ENCODE measurements at places on chromosomes 1 and 21.

DNA sequence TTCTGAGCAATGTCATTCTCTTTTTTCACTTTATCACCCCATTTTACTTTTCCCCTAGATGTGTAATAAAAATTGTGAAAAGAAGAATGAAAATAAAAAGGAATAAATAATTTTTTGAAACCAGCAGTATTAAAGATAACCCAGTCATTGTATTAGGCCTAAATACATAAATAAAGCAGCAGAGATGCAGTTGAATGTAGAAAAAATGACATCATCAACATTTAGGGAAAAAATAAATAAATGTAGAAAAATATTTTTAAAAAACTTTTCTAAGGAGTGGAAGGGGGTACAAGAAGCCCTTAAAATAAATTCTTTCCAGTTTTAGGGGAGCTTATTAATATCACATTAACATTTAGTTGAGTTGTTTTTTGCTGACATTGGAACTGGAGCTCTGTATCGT lies 15.3 kb upstream of the ENAH start:
- DNase-seq, result no peak

DNA sequence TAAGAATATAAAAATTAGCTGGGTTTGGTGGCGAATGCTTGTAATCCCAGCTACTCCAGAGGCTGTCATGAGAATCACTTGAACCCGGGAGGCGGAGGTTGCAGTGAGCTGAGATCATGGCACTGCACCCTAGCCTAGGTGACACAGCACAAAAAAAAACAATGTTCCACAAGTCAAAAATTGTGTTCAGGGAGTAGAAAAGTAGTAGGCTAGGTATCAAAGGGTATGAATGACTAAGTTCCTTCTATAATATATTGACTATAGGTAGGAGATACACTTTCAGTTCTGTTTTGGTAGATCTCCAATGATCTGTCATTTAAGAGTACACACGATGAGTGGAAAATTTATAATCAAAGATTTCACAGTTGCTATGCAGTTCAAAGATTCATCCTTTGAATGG lies 16.7 kb downstream of the USP48 start:
- DNase-seq, result no peak

DNA sequence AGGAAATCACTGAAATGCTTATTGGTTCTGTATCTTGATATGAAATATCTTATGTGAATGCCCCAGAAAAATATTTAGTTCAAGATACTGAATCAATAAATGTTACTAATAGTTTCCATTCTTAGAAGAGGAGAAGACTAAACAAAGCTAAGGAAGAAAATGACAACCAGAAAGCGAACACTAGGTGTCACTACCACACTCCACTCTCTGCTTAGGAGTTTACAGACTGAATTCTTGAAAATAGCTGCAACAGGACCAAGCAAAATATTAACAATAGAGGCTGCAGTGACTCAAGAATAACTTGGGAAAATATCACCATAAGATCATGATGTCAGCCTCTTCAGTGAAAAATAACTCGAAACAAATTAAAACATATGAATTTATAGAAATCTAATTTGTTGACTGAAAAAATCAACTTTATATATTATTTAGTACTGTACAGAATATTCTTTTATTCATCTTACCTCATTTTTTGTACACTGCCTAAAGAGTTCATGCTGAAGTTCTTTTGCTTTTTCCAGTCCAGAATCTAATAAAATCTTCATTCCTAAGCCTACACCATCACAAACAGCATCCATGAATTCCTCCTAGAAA lies 61.6 kb downstream of the KIF14 start:
- no peak for DNase-seq

- DNase-seq, result no peak
Measured at GRCh38 chr1:229552732-229553131, 5.8 kb downstream of the ABCB10 start.

- no peak for DNase-seq
Measured at GRCh38 chr21:26154753-26155152, 15.8 kb downstream of the APP start.

All from NCI-H510A (cell line).